Activated T-helper 17 cell treated with anti-CD3 and anti-CD28 coated beads, Interleukin-2, amount 50 U/mL, for 72 hours (primary cell): ENCODE measurements at places on chromosomes 6 and 20.
A peak's percentile ranks its signal among the peaks of the same experiment; 100 is the strongest.

- no peaks in the 10 kb centered on the region for H3K36me3 ChIP-seq
- no peak overlapping the region for H3K4me3 ChIP-seq
- H3K27me3 ChIP-seq, result peaks cover 4% of the 10 kb centered on the region
- H3K4me1 ChIP-seq, result no peaks in the 10 kb centered on the region
- ATAC-seq, result no peak
Observed at GRCh38 chr20:19626896-19627295, 131.2 kb upstream of the RIN2 start.

DNA sequence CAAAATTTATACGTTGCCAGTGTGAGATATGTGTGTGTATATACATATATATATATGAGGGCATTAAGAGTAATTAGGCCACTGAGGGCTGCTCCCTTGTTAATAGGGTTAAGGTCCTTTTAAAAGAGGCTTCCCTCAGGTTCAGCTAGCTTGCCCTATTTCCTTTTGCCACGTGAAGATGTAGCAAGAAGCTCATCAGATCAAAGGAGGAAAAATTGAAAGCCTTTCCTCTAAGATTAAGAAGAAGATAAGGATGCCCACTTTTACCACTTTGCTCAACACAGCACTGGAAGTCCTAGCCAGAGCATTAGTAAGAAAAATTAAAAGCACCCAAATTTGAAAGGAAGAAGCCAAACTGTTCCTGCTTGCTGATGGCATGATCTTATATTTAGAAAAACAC, 33.2 kb upstream of the ISM1 start:
- no peaks in the 10 kb centered on the region for H3K27me3 ChIP-seq
- no peaks in the 10 kb centered on the region for H3K4me1 ChIP-seq
- no peak overlapping the region for H3K27ac ChIP-seq

DNA sequence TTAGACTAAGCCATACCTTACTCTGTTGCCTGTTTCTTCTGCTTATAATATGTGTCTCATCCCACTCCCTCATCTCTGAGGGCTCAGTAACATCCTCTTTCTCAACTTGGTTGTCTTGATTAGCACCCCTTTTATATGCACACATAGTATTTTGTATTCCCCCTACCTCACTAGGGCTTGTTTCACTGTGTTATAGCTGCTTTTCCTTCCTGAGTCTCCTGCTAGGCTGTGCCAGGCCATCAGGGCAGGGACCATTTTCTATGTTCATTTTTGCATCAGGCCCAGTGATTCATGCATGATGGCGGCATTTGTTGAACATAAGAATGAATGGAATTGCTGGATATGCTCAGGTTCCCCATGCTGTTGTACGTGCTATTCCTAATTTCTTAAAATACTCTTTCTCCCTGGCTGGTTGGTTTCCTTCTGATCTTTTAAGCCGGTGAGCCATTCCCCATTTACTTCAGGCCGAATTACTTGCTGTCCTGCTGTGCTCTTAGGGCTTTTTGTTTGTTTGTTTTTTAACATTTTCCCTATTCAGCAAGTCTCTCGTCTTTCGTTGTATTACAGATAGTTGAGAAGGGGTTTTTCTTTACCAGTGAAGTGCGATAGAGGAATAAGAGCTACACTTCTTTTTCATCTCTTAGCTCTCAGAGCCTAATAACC, 183.2 kb downstream of the CARMIL1 start:
- H3K36me3 ChIP-seq, result no peaks in the 10 kb centered on the region
- no peaks in the 10 kb centered on the region for H3K27me3 ChIP-seq
- H3K4me1 ChIP-seq, result no peaks in the 10 kb centered on the region
- no peak overlapping the region for H3K4me3 ChIP-seq
- no peak for ATAC-seq

- peaks cover 27% of the 10 kb centered on the region for H3K4me1 ChIP-seq
- peak; percentile 37 for ATAC-seq
- peak overlapping the region; percentile 90 for H3K4me3 ChIP-seq
- H3K27ac ChIP-seq, result peak overlapping the region; percentile 95
Observed at GRCh38 chr6:106097411-106098231, 11.5 kb downstream of the PRDM1 start.

DNA sequence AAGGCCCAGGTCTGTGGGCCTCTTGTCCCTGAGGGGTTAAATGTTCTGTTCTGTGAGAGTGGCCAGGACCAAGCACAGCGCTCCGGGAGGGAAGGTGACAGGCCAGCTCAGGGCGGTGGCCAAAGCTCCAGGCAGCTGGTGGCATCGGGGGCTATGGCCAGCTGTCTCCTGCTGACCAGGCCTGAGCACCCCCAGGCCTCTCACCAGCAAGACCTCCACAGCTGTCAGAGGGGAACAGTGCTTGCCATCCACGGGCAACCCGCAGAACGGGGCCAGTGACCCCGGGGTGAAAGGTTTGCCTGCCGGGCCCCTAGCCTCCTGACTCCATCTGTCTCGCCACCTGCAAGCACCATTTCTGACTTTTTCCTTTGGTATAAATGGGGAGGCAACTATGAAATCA, 46.0 kb downstream of the EYA2 start:
- peaks cover 8% of the 10 kb centered on the region for H3K27me3 ChIP-seq
- H3K27ac ChIP-seq, result no peak overlapping the region
- no peaks in the 10 kb centered on the region for H3K4me1 ChIP-seq
- H3K4me3 ChIP-seq, result no peak overlapping the region

DNA sequence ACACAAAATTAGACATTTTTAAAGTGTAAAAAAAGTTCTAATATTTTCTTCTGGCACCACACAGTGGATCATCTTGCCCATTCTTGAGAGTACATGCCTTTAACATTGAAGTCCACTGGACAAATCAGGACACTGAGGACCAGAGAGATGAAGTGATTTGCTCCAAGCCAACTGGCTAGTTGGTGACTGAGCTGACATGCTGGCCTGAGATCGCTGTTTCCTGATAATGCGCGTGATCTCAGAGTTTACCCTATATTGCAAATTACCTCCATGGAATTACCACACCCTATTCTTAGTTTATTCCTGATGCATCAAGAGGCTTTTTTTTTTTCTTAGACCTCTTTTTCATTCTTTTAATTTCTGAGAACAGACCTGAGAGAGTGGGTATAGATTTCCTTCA, 432.8 kb downstream of the CD83 start:
- no peaks in the 10 kb centered on the region for H3K4me1 ChIP-seq
- no peak overlapping the region for H3K4me3 ChIP-seq
- no peak for ATAC-seq
- H3K27me3 ChIP-seq, result no peaks in the 10 kb centered on the region
- H3K27ac ChIP-seq, result no peak overlapping the region

DNA sequence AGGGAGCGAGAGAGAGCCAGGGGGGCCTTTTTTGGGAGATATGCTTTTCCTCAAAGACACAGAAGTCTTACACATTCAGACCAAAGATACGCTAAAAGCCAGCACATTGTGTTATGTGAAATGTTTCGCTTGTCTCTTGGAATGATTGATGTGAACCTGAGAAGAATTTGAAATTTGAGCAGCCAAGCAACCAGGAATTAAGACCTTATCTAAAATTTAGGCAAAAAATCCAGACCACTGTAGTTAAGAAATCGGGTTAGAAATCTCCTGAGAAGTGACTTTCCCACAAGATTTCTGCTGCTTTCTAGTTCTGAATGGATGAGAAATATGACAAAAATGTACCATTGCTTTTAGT, 223.2 kb upstream of the GMDS start:
- ATAC-seq, result no peak
- no peaks in the 10 kb centered on the region for H3K36me3 ChIP-seq
- peaks cover 43% of the 10 kb centered on the region for H3K27me3 ChIP-seq
- H3K27ac ChIP-seq, result no peak overlapping the region

- ATAC-seq, result no peak
- no peak overlapping the region for H3K4me3 ChIP-seq
- no peaks in the 10 kb centered on the region for H3K36me3 ChIP-seq
- H3K27ac ChIP-seq, result no peak overlapping the region
Observed at GRCh38 chr6:168948002-168948401, 305.6 kb downstream of the THBS2 start.

GRCh38 chr20:23634044-23634801, 3.5 kb downstream of the CST3 start:
- ATAC-seq, result no peak
- H3K4me3 ChIP-seq, result no peak overlapping the region
- H3K27me3 ChIP-seq, result peaks cover 19% of the 10 kb centered on the region

GRCh38 chr6:137722749-137723272, 144.2 kb upstream of the TNFAIP3 start:
- peaks cover 5% of the 10 kb centered on the region for H3K27me3 ChIP-seq
- peak overlapping the region; percentile 72 for H3K27ac ChIP-seq
- peak overlapping the region; percentile 57 for H3K4me3 ChIP-seq
- peaks cover 24% of the 10 kb centered on the region for H3K4me1 ChIP-seq
- peak; percentile 83 for ATAC-seq
- peaks cover under 1% of the 10 kb centered on the region for H3K36me3 ChIP-seq

DNA sequence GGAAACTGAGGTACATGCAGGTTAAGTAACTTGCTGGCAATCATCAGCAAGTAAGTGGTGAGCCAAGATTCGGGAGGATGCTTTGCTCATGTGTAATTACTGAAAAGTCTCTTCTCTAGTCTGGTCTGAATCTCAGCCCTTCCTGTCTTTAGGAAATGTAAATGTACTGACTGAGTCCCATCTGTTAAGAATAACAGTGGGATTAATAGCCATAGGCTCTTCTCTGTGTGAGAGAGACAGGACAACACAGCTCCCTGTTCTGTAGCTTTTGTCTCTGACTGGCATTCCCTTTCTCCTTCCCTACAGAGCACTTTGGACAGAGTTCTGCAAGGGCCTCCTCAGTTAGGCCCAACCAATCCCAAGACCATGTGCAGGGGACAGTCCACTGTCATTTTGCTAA, 131.3 kb upstream of the OGFRL1 start:
- H3K4me1 ChIP-seq, result no peaks in the 10 kb centered on the region
- ATAC-seq, result no peak
- H3K36me3 ChIP-seq, result no peaks in the 10 kb centered on the region

DNA sequence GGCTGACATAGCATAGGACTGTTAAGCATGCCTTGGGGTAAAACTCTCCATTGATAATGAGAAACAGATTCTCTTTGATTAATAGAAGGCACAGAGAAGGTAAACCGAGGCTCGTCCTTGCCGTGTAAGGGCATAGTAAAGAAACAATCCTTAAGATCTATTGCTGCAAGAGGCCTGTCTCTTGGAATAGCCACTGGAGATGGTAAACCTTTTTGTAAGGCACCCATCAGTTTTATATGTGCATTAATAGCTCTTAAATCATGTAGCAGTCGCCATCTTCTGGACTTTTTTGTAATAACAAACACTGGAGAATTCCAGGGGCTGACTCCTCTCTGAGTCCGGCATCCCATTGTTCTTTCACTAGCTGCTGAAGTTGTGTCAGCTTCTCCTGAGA, 8.4 kb upstream of the ABHD12 start:
- H3K36me3 ChIP-seq, result no peaks in the 10 kb centered on the region
- ATAC-seq, result peak; percentile 60
- H3K27ac ChIP-seq, result no peak overlapping the region
- no peaks in the 10 kb centered on the region for H3K27me3 ChIP-seq
- no peaks in the 10 kb centered on the region for H3K4me1 ChIP-seq
- no peak overlapping the region for H3K4me3 ChIP-seq

GRCh38 chr6:15457121-15457650, 205.6 kb downstream of the DTNBP1 start:
- no peak overlapping the region for H3K27ac ChIP-seq
- H3K4me1 ChIP-seq, result peaks cover 58% of the 10 kb centered on the region
- peaks cover 83% of the 10 kb centered on the region for H3K36me3 ChIP-seq
- H3K4me3 ChIP-seq, result no peak overlapping the region
- H3K27me3 ChIP-seq, result no peaks in the 10 kb centered on the region
- ATAC-seq, result no peak

DNA sequence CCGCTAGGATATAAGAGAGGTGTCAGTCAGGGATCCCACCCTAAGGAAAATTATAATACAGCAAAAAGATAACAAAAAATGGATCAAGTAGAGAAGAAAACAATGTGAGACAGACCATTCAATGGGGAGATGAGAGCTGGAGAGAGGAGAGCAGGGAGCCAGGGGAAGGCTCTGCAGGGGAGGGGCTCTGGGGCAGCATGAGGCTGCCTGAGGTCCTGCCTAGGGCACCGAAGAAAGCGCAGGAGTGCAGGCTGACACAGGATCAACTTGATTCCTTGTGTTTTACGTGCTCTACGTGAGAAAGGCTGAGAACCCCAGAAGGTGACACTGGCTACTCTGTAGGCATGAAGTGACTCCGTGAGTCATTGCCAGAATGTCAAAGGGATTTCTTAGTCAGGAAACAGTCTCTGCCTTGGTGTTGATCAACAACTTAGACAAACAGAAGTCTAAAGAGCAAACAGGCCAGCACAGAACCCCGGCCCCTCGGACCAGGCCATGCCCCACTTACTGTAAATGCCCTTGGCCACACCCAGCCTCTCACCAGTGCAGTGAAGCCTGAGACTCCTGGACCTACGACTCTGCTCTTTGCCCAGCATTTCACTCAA, 290.1 kb upstream of the PRDM1 start:
- peak overlapping the region; percentile 76 for H3K27ac ChIP-seq
- H3K27me3 ChIP-seq, result no peaks in the 10 kb centered on the region
- peaks cover 44% of the 10 kb centered on the region for H3K4me1 ChIP-seq

GRCh38 chr20:43043887-43044286, 145.8 kb downstream of the PTPRT start:
- H3K27ac ChIP-seq, result no peak overlapping the region
- no peaks in the 10 kb centered on the region for H3K4me1 ChIP-seq
- H3K27me3 ChIP-seq, result no peaks in the 10 kb centered on the region
- ATAC-seq, result no peak
- H3K4me3 ChIP-seq, result no peak overlapping the region
- no peaks in the 10 kb centered on the region for H3K36me3 ChIP-seq

GRCh38 chr6:39321761-39322160, 741 bp downstream of the KCNK16 start:
- H3K36me3 ChIP-seq, result no peaks in the 10 kb centered on the region
- H3K27ac ChIP-seq, result no peak overlapping the region
- peaks cover 26% of the 10 kb centered on the region for H3K27me3 ChIP-seq
- H3K4me3 ChIP-seq, result no peak overlapping the region
- H3K4me1 ChIP-seq, result no peaks in the 10 kb centered on the region
- ATAC-seq, result no peak

DNA sequence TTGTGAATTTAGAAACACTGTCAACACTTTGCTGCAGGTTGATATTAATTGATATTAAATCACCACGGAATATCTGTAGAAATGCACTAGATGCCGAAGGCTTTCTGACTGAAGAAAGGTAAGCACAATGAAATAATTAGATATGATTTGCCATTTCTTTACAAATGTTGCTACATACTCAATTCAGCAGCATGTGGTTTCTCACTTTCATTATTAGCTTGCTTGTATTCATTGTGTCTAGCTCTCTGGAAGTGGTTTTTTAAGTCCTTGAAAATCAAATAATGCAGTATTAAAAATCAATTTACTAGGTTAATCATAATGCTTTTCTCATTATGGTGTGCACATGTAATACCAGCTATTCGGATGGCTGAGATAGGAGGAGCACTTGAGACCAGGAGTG, 231.3 kb upstream of the MARCKS start:
- ATAC-seq, result peak; percentile 41
- peak overlapping the region; percentile 11 for H3K4me3 ChIP-seq
- peaks cover 16% of the 10 kb centered on the region for H3K4me1 ChIP-seq
- H3K36me3 ChIP-seq, result no peaks in the 10 kb centered on the region
- no peak overlapping the region for H3K27ac ChIP-seq
- no peaks in the 10 kb centered on the region for H3K27me3 ChIP-seq

- no peak overlapping the region for H3K4me3 ChIP-seq
- no peaks in the 10 kb centered on the region for H3K4me1 ChIP-seq
- ATAC-seq, result no peak
- H3K36me3 ChIP-seq, result no peaks in the 10 kb centered on the region
- H3K27me3 ChIP-seq, result no peaks in the 10 kb centered on the region
Observed at GRCh38 chr6:87897663-87898062, 150.0 kb upstream of the SPACA1 start.
